ENCODE measurements at places on chromosomes 5 and 9.

- peak; percentile 63 for DNase-seq
These were observed 27.9 kb upstream of the IFNA14 start for GRCh38 chr9:21267485-21268346.

DNA sequence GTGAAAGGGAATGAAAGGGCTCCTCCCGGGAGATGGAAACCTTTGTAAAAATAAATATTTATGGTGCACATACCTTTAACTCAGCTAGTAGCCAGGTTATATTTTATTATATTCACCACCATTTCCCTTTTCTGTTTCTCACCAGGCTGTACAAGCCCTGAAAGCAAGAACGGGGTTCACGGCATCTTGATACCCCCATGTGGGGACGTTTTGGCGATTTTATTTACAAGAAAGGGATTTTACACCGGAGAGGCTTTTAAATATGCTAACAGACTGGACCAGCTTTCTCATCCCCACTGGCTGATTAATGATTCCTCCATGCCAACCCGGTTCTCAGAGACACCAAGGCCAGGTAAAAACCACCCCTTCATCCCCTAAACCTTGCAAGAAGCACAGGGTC is 19.2 kb downstream of the IL12B start:
- no peak for DNase-seq

GRCh38 chr9:396396-396795 is 181.7 kb downstream of the DOCK8 start:
- no peak for DNase-seq

DNA sequence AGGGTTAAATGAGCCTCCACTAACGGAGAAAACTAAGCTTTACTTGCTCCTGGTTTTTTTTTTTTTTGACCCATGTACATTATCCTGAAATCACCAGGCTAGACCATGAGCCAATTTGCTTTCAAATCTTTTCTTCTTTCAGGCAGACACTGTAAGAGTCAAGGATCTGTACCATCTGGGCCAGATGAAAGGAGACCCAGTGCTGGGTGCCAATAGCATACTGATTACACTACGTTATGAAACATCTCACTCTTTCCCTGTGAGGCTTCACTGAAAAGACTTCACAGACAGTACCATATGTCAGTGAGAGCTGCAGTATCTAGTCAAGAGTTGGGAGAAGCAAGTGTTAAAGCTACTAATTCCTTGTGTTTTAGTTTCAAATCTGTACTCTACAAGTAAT is 161.2 kb upstream of the PTPRD start:
- no peak for DNase-seq

DNA sequence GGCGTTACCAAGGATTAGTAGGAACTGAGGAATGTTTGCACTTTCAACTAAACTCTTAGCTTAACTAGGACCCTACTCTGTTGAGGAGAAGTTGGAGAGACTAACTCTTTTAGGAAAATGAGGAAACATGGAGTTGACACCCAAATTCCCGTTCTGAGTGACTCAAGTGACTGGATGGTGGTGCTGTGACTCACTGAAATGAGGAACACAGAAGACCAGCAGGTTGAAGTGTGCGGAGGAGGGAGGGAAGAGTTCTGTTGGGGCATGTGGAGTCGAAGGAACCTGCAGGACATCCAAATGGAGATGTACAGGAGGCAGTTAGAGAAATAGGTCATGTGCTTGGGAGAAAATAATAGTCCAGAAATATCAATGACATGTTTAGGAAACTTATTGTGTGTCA is 8.2 kb downstream of the HEXB start:
- no peak for DNase-seq

- DNase-seq, result no peak
These were observed 765.3 kb downstream of the MTRR start for GRCh38 chr5:8634219-8634618.

GRCh38 chr5:143023411-143024096 is 253.4 kb downstream of the ARHGAP26 start:
- DNase-seq, result no peak

Data from left forelimb (tissue), 1 donor.